ENCODE measurements at places on chromosomes 7 and 10.

- DNase-seq = no peak
These were observed 54.2 kb downstream of the TACR2 start for GRCh38 chr10:69362471-69362954.

DNA sequence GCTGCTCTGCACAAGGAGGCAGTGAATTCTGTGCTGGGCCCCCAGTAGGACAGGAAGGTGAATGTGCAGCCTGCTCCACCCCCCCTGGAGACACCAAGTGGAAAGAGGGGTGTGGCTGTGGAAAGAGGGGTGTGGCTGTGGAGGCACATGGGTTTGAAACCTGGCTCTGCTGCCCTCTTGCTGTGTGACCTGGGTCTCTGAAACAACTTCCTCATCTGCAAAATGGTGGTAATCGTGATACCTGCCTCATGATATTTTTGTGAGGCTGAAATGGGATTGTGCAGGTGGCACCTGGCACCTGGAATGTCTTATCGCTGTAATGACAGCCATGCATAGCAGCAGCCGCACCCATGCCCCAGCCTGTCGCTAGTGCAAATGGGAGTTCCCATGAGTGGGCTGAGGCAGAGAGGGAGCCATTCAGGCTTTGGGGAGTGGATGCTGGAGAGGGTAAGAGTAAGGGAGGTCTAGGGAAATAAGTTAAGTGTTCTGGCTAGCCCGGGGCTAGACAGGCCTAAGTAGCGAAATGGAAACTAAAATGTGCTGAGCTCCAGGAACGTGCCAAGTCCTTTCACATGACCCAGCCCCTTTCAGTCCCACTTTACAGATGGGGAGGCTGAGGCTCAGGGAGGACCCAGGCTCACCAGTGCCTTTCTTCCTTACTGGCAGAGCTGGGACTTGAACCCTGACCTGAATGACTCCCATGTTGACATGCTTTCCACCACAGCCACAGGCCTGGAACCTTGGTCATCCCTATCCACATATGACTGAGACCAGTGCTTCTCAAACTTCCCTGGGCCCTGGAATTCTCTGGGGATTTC lies 35.0 kb downstream of the C10orf105 start:
- DNase-seq = no peak

DNA sequence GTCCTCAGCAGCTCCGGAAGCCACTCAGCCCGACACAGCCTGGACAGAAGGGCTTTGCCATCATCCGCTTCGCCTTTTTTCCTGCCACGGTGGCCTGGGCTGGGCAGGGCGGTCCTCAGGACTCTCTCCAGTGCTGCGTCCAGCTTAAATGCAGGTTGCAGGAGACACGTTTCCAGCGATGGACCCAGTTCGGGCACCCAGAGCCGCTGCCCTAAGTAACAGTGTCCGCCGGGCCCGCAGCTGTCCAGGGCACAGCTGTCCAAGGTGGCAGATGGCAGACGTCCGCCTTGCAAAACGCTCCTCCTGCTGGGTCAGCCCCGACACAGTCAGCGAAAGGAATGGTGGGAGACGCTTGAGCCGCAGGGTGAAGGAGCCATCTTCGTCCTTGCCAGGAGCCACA lies 37.0 kb upstream of the FOXL3 start:
- no peak for DNase-seq

DNA sequence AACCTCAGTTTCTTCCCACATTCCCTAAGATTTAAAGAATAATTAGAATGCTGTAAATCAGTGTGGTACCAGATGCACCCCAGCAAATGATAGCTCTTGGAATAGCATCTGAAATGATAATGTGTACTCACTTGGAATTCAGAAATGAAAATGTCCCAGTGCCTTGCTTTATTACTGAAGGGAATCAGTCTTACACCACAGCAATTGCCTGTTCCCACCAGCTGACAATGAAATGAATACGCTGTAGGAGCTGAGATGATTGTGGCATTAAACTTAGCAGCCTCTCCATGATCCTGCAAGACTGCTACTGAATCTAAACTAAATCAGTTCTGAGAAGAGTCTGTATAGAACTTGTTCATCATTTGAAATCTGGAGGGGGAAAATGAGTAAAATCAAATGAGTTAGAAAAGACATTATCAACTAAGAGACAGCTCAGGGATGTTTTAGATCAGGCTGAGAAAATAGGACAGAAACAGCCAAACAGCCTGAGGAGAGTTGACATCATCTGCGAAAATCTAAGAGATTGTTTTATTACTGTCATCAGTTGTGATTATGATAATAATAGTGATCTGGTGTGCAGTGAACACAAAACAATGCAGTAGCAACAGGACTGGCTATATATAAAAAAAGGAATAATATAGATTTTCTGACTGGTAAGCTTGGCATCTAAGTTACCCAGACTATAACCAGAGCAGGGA lies 108.6 kb upstream of the SLC13A1 start:
- no peak for DNase-seq
